ENCODE measurements at places on chromosomes 6 and 20.

DNA sequence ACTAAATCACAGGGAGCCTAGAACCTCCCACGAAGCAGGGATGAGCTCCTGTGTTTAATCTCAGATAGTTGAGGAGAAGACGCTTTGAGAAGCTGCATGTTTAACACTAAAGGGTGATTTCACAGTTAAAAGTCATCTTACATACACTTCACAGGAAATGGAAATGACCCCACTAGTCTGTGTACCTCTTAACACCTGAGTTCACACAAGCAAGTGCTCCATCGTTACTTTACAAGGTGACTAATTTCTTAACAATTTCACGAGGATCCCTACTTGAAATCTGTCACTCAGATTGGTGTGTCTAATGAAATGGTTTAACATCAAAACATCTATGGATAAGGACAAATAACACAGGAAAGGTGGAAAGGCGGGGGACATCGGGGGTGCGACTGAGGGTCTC, 93.8 kb upstream of the RPS6KA2 start:
- no peak for DNase-seq

GRCh38 chr6:12137480-12137879, 125.4 kb downstream of the HIVEP1 start:
- DNase-seq, result no peak

- no peak for DNase-seq
Observed at GRCh38 chr6:136744889-136745288, 47.4 kb downstream of the MAP3K5 start.

- DNase-seq, result no peak
Observed at GRCh38 chr6:15962449-15962764, 166.5 kb upstream of the MYLIP start.

- DNase-seq, result no peak
Observed at GRCh38 chr6:115986026-115986425, 74.7 kb downstream of the FRK start.

DNA sequence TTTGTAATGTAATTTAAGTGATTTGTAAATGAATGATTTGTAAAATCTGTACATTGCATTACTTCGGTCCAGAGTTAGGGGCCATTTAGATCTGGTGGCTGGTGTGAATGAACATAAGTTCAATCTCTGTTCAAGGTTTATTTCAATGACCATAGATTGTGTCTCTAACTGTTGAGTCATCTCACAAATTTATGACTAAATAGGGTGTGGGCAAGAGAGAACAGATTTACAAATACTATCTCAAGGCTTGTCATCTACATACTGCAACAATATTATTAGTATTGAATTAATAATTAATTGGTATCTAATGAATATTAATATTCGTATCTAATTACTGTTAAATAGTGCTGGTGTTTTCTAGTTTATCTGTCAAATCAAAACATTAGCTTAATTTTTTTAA, 115.3 kb upstream of the EDN1 start:
- no peak for DNase-seq

Data from stimulated activated CD8-positive, alpha-beta memory T cell treated with anti-CD3 and anti-CD28 coated beads, Interleukin-12 subunit alpha, Interleukin-12 subunit beta, amount 100 ng/mL, for 1 hour (primary cell).